ENCODE measurements at places on chromosomes 7 and 10. TPM values are rescaled to one million over a fixed set of nuclear protein-coding genes. Genes with fewer than 3 reads are reported as not detected.

DNA sequence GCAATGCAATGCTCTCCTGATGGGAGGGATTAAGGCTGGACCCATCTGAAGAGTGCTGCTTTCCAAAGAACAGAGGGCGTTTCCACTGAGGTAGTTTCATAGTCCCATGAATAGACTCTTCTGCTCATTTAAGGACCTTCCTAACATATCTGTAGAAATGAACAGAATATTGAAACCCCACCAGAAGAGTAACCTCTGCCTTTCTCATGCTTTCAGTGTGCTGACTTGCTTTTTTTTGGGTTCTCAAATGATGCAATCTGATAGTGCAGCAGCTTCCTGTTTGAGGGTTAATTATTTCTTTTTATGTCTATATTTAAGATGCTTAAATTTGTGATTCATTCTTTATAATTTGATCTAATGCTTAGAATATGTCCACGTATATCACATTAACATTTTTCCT is 82.2 kb downstream of the GATA3 start:
- DNase-seq: no peak

- DNase-seq: no peak
Observed at GRCh38 chr7:99489235-99489634, 10.8 kb downstream of the ZNF394 start.

DNA sequence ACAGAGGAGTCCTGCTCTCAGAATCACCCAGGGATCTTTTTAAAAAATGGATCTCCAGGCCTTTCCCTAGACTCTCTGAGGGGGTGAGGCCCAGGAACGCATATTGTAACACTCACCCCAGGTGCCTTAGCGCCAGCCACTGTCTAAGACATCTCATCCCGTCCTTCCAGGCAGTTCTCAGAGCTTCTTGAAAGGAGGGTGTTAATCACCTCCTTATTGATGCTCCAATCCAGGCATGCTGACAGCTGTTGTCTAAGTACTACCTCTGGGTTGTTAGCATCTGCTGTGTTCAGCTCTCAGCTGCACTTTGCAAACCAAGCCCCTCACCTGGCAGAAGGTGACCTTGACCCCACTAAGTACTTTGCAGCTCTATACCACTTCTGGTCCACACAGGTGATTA is 36.0 kb downstream of the KIAA1549 start:
- DNase-seq: no peak

- no peak for DNase-seq
Observed at GRCh38 chr7:43509906-43510305, 73.0 kb upstream of the STK17A start.

- DNase-seq: peak; percentile 87
Observed at GRCh38 chr10:100997360-100998182, 2.0 kb upstream of the LZTS2 start.

DNA sequence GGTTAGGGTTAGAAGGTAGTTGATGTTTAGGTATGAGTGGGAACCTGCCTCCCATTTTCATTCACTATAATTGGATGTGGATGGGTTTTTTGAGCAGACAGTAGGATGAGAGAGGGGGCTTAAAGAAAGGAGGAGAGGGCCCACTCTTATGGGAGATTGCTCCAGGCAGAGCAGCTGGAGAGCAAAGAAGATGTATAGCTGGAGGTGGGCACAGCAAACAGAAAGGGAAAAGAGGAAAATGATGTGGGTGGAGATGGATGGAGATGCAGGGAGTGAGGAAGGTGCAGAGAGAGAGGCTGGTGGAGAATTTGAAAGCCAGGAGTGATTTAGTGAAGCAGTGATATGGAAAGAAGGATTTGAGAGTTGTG is 29.9 kb downstream of the LSMEM1 start:
- DNase-seq: no peak

DNA sequence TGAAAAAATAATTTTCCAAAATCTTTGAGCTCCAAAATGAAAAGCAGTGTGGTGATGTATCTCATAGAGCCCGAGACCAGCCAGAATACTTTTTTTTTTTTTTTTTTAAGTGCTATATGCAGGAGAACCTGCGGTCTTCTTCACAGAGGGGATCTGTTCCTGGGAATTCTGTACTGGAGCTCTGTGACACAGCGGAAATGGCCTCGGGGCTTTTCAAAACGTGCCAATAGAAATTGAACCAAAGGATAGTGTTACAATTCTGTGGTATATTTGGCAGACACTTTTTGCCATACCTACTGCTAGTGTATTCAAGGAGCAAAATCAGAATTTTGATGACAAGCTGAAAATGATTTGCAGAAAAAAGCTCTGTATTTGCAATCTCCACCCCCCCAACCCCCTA is 1429.3 kb upstream of the LRRTM3 start:
- no peak for DNase-seq

- no peak for DNase-seq
Observed at GRCh38 chr7:17466216-17466615, 167.8 kb downstream of the AHR start.

- DNase-seq: no peak
Observed at GRCh38 chr7:21401944-21402343, 25.9 kb upstream of the SP4 start.

DNA sequence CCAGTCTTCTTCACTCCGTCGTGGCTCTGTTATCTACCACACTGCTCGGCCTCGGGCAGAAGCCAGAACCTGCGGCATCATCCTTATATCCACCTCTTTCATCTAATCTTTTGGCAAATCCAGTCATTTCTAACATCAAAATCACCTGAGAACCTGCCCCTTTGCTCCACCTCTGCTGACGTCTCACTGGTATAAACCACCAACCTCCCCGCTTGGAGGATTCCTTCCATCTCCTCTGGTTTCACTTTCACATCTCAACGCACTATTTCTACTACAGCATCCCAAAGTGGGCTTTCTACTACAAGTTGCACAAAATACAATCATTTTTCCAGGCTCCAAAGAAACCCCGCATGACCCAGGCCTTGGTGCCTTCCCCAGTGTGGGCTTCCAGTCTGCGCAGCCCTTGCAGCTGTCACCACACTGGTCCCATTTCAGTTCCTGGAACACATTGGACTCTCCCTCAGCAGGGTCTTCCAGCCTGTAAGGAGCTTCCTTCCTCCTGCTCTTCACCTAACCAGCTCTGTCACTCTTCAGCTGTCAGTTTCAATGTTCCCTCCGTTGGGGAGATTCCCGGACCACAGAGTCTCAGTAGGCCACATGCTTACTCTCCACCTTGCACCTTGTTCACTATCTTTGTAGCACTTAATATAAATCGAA is 85.0 kb downstream of the PRKCQ start:
- DNase-seq: no peak

- no peak for DNase-seq
Observed at GRCh38 chr7:47153576-47153975, 428.3 kb downstream of the TNS3 start.

DNA sequence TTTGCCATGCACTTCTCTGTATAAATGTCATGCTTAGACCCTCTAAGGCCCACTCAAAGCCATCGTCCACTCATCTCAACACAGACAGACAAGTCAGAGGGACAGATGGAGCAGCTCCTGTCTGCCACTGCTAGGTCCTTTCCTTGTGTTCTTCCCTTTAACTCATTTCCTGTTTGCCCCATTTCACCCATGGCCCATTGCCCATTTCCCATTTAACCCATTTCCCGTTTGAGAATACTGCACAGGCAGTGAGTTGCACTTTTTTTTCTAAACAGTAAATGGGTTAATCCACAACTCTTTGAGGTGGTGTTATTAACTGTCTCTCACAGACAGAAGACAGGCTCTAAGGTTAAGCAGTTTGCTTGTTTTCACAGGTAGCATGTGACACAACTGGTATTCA is 179.3 kb downstream of the NPSR1 start:
- no peak for DNase-seq

DNA sequence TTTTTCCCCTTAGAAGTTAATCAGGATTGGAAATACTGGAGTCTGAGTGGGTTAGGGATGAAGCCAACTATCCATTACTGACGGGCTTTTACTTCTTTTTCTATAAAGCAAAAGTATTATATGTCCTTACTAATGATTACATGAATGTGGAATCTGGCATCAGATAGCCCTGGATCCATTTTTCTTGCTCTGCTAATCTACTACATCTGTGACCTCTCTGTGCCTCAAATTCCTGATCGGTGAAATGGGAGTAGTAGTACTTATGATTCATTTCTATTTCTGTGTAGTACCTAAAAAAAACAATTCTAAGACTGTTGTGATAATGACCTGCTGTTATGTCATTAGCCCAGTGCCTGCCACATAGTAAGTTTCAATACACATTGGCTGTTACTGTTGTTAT is 621.6 kb downstream of the SORCS3 start:
- no peak for DNase-seq

DNA sequence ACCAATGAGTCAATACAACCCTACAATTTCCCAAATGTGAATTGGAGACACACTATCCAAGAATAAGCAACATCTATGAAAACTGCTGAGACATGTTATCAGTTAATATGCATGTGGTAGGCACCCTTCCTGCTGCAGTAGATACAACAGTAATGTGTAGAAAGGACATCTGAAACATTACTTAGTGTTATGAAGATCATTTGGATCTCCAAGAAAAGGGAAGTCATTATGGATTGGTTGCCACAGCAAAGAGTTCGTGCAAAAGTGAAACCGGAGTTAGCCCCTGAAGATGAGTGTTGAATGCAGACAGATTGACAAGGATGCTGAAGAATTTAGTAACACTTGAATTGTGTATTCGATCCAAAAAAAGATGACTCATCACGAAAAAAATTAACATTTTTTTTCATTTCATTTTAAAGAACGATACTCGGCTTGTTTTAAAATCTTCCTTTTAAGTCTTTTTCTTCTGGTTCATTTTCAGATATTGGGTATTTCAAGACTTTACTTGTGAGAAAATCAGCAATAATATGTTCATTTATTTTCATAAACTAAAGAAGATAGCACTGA is 322.4 kb upstream of the KLF6 start:
- no peak for DNase-seq

- peak; percentile 71 for DNase-seq
Observed at GRCh38 chr7:98165827-98166667, 45.2 kb upstream of the BHLHA15 start.

GRCh38 chr10:113473851-113474250 is 79.0 kb upstream of the HABP2 start:
- DNase-seq: no peak

- no peak for DNase-seq
Observed at GRCh38 chr7:27601217-27601616, 61.5 kb downstream of the HIBADH start.

GRCh38 chr7:1610678-1611302 is 41.0 kb upstream of the PSMG3 start:
- no peak for DNase-seq

DNA sequence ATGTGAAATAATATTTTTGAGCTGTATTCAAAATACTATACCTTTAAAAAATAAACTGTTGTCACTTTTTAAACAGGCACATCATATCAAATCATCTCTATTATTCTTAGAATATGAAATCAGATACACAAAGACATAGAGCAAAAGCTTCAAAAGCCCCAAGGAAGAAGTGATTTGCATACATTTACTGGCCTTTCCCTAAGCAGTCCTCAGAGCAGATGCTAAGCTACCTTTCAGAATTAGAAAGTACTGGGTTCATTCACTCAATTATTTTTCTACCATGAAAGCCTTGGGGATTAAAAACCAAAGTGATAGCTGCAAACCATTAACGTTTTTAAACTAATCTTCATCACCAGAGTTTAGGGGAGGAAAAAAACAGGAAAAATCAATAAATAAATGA is 55.8 kb upstream of the RNF148 start:
- no peak for DNase-seq

GRCh38 chr10:44182909-44183308 is 202.0 kb downstream of the CXCL12 start:
- no peak for DNase-seq

DNA sequence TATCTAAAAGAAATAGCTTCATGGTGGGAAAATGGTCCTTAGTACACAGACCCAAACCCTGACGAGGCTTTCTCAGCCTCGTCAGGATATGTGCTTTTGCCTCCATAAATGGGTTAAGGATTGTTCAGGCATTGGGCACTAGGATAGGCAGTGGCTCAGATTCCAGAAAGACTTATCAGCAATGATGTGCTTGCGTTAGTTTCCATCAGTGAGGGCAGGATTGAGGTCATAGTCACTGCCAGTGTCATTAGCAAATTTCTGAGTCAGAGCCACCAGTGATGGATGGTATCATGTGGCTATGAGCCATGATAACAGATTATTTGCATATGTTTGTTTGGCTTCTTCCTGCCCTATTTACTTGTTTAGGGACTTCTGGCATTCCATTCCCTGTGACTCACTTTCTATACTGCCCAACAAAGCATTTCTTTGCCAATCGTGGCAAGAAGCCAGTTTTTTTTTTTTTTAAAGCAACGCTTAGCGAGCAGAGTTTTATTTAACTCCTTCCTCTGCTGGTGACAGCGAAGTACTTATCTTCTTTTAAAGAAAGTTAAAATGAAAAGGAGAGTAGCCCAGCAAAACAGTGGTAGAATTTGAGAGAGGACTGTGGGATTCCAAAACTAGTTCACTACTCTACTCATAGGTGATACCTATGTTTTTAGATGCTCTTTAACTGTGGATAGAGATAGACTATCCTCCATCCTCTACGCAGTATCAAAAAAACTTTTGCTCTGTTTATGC is 44.4 kb downstream of the MYPN start:
- no peak for DNase-seq

DNA sequence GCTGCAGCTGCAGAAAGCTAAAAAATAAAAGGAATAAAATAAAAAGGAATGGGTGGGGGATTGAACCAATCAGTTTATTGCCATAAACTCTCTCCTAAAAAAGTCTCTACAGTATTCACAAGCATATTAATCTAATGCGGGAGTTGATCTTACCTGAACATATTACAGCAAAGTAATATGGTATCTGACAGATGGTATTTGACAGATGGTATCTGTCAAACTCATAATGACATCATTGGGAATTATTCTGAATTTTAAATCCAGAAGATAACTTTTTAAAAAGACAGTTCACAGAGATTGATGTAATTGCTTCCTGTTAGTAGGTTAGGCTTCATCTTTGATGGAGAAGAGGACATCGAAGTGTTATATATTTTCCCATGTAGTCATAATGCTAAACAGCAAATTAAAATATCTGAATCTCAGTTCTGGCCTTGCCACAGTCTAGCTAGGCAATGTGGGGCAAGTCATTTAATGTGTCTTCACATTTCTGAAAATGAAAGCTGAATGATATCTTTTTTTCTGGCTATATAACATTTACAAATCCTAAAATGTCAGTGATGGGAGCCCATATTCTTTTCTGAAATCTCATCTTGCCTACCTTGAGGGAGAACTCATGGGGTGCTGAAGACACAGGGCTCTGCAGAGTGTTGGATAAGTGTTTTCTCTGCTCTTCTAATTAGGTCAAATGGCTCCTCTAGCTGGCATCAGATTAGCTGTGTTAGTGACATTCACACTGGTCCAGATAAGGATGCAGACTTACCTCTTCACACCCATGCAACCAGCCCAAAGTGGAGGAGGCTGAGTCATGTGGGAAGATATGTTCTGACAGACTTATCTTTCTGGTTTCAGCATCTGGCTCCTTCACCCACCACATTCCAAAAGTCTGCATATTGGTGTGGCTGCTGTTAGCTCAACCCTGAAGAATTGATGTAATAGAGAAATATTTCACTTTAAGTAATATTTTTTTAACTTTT is 2.1 kb upstream of the LIPM start:
- no peak for DNase-seq

SLC39A12 gene
- not detected for total RNA-seq

FKBP9 gene
- total RNA-seq: 120 TPM

SAMD9 gene
- 2.7 TPM for total RNA-seq

LRRC17 gene
- total RNA-seq: 1.0 TPM

TMEM225B gene
- total RNA-seq: not detected

SGCE gene
- 15.8 TPM for total RNA-seq

PILRB gene
- total RNA-seq: 8.8 TPM

NOLC1 gene
- 22.8 TPM for total RNA-seq

PSAP gene
- total RNA-seq: 1,816 TPM

CCDC172 gene
- not detected for total RNA-seq

PTF1A gene
- not detected for total RNA-seq
